Stimulated activated CD8-positive, alpha-beta memory T cell treated with anti-CD3 and anti-CD28 coated beads, Interleukin-12 subunit alpha, Interleukin-12 subunit beta, amount 100 ng/mL, for 4 hours (primary cell): ENCODE measurements at places on chromosomes 5 and 9.

DNA sequence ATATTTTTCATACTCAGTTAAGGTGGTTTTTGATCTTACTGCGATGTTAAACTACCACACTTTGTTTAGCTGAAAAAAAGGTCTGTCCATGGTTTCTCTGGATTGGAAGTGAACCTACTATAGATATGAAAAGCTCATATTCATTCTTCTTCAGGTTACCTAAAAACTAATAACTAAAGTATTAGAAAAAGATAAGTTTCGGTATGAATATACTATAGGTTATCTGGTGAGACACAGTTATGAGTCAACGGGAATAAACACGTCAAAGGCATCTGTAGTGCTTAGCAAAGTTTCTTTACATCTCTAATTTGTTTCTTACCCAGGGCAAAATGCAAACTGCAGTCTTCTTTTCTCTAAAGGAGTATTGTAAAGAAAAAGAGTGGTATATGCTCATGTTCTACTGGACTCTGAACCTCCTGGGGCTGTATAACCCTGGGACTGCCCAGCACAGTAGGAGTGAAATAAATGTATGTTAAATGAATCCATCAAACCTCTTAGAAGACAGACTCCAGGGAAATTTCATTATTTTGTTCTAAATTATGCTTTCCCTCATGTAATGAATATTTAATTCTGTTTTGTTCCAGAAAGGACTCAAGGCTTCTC lies 521.9 kb downstream of the PDE4D start:
- no peak for DNase-seq

GRCh38 chr9:33455945-33456344 lies 8.6 kb upstream of the AQP3 start:
- DNase-seq, result no peak

DNA sequence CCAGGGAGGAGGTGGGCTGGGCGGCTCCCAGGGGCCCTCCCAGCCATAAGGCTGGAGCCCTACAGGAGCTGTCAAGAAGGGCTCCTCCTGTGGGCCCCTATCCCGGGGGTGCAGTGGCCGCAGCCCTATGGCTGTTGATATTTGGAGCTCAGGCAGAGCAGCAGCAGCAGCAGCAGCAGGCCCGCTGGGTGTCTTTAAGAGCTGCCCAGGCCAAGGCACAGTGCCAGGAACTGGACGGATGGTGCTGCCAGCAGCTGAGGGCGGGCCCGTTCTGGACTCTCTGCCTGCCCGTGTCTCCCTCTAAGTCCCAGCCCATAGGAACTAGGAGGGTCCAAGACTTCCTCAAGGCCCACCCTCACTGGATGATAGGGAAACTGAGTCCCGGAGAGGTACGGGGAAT lies 3.6 kb downstream of the AK1 start:
- no peak for DNase-seq

DNA sequence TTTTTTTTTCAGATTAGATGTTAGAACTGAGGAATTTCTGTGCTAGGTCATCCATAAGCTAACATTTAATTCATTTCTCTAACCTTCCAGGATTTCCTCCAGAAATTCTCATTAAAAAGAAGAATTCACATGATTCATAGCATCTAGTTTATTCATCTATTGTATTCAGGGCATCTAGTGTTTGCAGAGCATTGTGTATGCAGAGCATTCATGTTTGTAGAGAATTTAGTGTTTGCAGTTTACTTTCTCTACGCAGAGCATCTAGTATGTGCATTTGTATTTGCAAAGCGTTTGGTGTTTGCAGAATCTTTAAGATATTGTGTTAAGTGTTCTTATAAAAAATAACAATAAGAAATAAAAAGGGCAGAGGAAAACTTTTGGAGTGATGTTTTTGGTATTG lies 491.1 kb downstream of the MTRR start:
- DNase-seq, result no peak

DNA sequence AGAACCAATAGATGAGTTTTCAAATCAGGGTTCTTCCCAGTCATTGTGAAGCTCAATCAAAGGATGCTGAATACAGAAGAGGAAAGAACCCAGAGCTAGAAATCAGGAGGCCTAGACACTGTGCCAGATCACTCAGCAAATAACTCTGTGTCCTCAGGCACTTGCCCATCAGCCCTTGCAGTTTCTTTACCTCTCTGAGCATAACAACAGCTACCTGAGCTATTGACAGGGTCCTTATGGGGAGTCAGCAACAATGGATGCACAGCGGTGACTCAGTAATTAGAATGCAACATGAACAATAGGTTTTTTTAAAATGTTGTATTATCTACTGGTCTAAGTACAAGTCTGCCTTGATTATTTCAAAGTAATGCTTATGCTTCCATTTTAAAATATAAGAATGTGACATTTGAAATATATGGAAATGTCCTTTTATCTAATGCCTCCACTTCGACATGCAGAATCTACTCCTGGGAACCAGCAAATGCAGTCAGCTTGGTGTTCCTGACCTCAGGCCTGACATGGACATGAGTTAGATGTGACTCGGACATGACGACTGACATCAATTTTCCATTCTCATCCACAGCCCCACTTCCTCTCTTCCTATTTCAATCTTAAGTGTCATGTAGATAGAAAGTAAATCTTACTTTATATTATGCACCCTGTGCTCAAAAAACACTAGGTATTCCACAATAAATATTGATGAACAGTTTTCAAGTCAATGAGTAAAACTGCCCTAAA lies 155.0 kb downstream of the TLE1 start:
- no peak for DNase-seq

DNA sequence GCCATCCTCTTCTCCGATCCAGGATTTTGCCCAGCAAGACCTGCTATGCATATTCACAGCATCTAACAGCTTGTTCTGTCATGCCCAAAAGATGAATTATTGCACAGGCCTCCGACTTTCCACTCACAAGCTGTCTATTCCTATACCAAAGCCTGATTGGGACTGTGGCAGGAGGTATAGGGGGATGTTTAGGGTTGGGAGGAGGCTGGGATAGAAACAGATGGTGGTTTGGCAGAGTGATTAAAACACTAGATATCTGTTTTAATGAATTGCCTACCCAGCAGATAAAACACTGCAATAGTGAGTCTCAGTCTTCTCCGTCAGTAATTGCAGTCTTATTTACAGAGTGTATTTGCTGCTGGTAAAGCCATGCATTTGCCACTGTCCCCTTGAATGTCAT lies 215.3 kb downstream of the TLR4 start:
- DNase-seq, result no peak
